Activated CD8-positive, alpha-beta memory T cell treated with anti-CD3 and anti-CD28 coated beads, Interleukin-2, amount 10 ng/mL, durations not matched to agents 7 days and 5 days (primary cell): ENCODE measurements at places on chromosomes 1 and 21. TPM values are rescaled to one million over a fixed set of nuclear protein-coding genes. Genes with fewer than 3 reads are reported as not detected.

- H3K4me3 ChIP-seq = no peak overlapping the region
- DNase-seq = no peak
- H3K27ac ChIP-seq = no peak overlapping the region
- no peaks in the 10 kb centered on the region for H3K4me1 ChIP-seq
Measured at GRCh38 chr1:23931491-23931880, 18.3 kb upstream of the CNR2 start.

DNA sequence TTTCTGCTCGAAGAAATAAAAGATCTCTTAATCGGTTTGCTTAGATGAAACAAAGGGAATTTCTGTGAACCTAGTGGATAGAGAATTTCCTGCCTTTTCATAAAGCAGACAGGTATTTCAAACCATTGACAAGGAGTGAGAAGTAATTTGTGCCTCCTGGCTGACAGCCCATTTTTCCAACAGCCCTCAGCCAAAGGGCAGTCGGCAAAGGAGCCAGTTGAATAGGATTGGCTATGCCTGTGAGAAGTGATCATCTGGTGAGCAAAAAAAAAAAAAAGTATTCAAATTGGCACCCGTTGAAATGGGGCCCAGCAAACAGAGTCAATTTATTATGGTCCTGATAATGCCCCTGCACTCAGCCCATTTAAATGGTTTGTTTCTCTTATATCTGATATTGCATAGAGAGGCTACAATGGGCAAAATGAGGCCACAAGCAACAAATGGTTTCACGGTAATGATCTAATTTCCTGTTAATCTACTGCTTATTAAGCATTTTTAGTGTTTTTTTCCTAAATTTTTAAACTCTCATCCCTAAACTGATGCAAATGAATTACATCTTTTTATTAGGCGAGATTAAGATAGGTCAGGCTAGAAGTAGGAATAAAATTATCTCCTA lies 477.5 kb downstream of the NUF2 start:
- no peak overlapping the region for H3K27ac ChIP-seq
- H3K27me3 ChIP-seq = no peaks in the 10 kb centered on the region
- H3K36me3 ChIP-seq = no peaks in the 10 kb centered on the region
- no peak overlapping the region for H3K4me3 ChIP-seq

GRCh38 chr1:28437924-28438699 lies 67.7 kb upstream of the RCC1 start:
- peak overlapping the region; percentile 24 for H3K27ac ChIP-seq
- H3K4me1 ChIP-seq = peaks cover 19% of the 10 kb centered on the region
- peak overlapping the region; percentile 37 for H3K4me3 ChIP-seq
- DNase-seq = no peak
- no peaks in the 10 kb centered on the region for H3K27me3 ChIP-seq

LCE1E gene
- total RNA-seq = not detected

GRCh38 chr1:235817101-235817728 lies 49.5 kb downstream of the LYST start:
- peaks cover 12% of the 10 kb centered on the region for H3K4me1 ChIP-seq
- H3K27me3 ChIP-seq = no peaks in the 10 kb centered on the region
- H3K36me3 ChIP-seq = peaks cover 3% of the 10 kb centered on the region
- no peak overlapping the region for H3K4me3 ChIP-seq

GRCh38 chr1:8813991-8814390 lies 3.4 kb downstream of the RERE start:
- H3K27me3 ChIP-seq = no peaks in the 10 kb centered on the region
- H3K4me1 ChIP-seq = peaks cover 44% of the 10 kb centered on the region
- H3K27ac ChIP-seq = no peak overlapping the region
- H3K4me3 ChIP-seq = no peak overlapping the region
- H3K36me3 ChIP-seq = peaks cover 2% of the 10 kb centered on the region
- DNase-seq = no peak
